ENCODE measurements at places on chromosomes 2 and 18.

- DNase-seq: no peak
Observed at GRCh38 chr2:122150524-122151280, 395.3 kb downstream of the TSN start.

- DNase-seq: no peak
Observed at GRCh38 chr2:143682436-143683055, 553.3 kb downstream of the ARHGAP15 start.

DNA sequence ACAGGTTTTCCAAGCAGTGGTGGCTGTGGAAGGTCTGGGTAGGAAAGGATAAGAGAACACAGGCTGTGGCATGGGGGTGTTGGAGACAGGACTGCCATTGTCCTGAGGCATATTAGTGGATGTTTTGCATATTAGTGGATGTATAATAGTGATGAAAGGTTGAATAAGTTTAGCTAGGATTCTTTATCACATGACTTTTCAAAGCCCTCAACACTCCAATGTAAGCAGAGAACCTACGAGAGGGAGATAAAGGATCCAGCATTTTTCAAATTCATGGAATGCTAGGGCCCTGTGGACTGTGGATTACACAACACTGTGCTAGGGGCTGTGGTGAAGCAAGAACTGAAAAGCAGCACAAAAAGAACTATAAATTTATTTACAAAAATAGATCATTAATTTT, 63.2 kb downstream of the POLE4 start:
- DNase-seq: peak; percentile 67

DNA sequence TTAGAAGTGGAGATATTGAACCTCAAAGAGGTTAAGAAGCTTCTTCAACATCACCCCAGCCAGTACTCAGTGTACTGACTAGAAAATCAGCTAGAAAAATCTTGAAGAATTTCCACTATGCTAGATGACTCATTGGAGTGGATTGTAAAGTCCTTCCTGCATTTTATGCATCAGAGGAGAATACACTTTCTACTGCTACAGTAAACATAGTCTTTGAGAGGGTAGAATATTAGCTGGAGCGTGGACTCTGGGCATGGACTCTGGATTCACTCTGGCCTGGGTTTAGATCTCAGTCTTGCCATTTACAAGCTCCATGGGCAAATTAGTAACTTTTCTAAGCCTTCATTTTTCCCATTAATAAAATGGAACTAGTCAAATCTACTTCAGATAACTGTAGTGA, 215.9 kb downstream of the IRS1 start:
- peak; percentile 73 for DNase-seq

GRCh38 chr18:3046216-3046808, 33.4 kb upstream of the LPIN2 start:
- no peak for DNase-seq

DNA sequence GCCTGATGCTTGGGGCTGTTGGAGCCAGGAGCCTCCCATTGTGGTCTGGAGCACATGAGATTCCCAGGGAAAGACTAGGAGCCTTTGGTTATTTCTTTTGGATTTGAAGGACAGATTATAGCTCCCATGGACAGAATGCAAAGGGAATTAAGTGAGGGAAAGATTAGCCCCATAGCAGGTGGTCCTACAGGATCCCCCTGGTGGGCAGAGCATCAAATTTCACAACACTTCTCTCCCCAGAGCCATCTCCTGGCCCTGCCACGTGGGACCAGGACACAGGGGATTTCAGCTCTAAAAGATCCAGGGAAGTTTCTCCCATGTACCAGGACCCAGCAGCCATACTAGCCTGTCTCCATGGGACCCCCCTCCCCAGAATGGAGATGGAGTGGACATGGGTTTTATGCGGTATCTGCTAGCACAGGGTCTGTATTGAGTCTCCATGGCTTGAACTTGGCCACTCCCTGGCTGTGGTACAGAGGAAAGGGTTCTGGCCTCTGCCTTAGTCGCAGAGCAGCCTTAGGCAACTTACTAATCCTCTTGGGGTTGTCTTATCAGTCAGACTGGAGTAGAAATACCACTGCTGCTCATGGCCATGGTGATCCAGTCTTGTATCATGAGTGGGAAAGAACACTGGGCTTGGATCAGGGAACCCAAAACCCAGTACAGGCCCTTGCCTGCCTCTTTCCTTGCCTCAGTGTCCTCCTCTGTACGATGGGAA, 6.8 kb upstream of the PLB1 start:
- DNase-seq: no peak

DNA sequence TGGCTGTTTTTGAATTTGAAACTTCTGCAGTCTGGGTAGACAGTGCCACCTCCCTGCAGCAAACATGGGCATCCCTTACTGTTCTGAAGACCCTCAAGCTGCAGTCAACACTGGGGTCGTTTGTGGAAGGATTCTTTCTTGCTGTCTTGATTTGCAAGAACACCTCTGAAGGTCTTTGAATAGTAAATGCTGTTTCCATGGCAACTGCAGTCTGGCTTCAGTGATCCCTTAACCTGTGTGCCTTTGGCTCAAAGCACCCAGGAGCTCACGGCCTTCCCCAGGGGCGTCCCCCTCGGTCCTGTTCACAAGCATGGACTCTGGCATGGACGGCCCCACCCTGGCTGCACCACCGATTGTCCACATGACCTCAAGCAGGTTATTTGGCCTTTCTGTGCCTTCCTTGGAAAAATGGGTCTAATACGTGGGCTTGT, 38.3 kb downstream of the LRRFIP1 start:
- no peak for DNase-seq

DNA sequence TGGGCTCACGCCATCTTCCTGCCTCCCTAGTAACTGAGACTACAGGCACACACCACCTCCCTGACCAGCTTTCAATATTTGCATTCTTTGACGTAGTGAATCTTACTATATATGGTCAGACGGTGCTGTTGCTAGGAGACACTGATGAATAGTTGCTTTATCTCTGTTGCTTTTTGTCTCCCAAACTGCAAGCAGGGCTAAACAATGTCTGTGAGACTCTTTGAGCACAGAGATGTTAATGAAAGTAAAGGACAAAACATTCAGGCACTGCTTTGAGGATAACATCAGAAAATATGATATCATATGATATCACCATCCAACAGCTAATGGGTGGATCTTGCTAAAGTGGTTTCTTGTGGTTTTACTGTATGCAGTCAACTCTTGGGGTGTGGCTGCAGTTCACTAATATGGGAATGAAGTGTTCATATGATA, 43.0 kb downstream of the EMILIN2 start:
- no peak for DNase-seq

- peak; percentile 20 for DNase-seq
Observed at GRCh38 chr2:206557321-206557720, 85.0 kb upstream of the FAM237A start.

- DNase-seq: no peak
Observed at GRCh38 chr2:190036071-190036470, 26.5 kb downstream of the MSTN start.

DNA sequence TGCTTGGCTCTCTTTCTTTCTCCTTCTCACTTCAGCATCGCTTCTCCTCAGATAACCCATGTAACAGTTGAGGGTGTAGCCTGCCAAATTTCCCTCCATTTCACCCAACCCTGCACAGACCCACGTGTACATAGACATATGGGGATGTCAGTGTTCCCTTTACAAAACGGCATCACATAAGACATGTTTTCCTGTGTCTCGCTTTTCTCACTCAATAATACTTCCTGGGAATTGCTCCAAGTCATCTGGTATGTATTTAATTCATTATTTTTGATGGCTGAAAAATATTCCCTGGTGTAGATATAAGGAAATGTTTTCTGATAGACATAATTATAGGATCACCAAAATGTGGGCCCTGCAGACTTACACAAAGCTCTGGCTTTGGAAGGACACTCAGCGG, 176.8 kb downstream of the LOXHD1 start:
- peak; percentile 4 for DNase-seq

- DNase-seq: peak; percentile 70
Observed at GRCh38 chr2:19362755-19363473, 4.5 kb upstream of the OSR1 start.

GRCh38 chr18:78975292-78975691, 4.3 kb upstream of the SALL3 start:
- no peak for DNase-seq

GRCh38 chr2:27627963-27628766, 647 bp downstream of the CCDC121 start:
- peak; percentile 42 for DNase-seq

- peak; percentile 69 for DNase-seq
Observed at GRCh38 chr2:118123561-118124232, 35.4 kb downstream of the INSIG2 start.

GRCh38 chr18:62085756-62086155, 101.1 kb downstream of the PIGN start:
- no peak for DNase-seq

DNA sequence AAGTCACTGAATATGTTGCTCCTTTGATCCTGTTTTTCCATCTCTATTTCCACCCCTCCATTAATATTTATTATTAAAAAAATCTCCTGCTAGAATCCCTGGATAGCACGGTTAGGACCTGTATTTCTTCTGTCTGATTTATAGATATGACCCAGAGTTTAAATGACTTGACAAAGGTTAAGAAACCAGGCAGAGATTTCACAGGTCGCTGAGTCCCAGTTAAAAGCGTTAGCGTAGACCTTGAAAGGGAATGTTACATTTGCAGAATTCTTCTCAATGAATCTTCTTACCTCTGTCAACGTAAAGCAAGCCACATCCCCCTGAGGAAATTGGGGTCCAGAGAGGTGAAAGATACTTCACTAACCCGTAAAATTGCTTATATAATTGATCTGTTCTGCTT, 220.2 kb downstream of the GCA start:
- DNase-seq: no peak

- no peak for DNase-seq
Observed at GRCh38 chr2:132549935-132550670, 119.9 kb downstream of the LYPD1 start.

All from fibroblast of skin of left biceps (primary cell).